ENCODE measurements at places on chromosomes 5 and 9.

GRCh38 chr5:33059081-33059480 lies 348.0 kb downstream of the NPR3 start:
- DNase-seq, result no peak

DNA sequence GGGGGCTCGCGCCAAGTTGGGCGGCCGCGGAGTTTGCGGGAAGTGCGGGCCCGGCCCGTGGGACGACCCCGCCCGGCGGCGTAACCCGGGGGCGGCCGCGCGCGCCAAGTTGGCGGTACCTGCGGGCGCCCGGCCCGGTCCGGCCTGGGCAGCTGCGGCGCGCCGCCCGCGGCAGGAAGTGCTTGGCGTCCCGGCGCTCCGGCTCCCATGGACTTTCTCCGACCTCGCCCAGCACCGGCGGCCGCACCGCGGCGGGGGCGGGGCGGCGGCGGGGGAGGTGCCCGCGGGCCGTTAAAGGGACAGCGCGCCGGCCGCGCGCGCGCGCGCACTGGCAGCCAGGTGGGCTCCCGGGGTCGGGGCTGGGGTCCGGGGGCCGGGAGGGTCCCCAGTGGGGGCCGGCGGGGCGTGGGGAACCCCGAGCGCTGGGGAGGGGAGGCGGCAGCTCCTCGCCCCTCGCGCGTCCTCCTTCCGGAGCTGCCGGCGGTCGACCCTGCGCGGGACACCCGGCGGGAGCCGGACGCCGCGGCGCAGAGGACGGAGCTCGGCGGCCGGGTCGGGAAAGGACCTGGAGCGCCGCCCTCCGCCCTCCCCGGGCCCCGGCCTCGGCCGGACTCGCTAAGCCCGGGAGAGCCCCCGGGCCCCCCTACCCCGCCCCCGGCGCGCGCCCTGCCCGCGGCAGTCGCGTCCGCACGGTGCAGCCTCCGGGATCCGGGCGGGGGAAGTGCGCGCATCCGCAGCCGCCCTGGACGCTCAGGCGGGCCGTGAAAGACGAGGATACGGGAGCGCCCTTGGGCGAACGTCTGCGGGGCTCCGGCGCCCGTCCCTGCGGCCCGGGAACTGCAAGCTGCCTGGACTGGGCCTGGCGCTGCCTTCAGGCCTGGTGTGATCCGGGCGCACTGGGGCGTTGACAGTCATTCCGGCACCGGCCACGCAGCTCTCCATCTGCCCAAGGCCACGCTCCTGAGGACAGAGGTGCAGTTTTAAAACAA lies at the start of gene NACC2:
Gene NACC2 (minus strand): TSS at position 220 of the 989 bp plus-strand sequence. CDS start 44,768 bp downstream, outside the sequence.
- DNase-seq, result no peak

GRCh38 chr5:1298723-1299510 lies 4.0 kb upstream of the TERT start:
- peak; percentile 54 for DNase-seq

DNA sequence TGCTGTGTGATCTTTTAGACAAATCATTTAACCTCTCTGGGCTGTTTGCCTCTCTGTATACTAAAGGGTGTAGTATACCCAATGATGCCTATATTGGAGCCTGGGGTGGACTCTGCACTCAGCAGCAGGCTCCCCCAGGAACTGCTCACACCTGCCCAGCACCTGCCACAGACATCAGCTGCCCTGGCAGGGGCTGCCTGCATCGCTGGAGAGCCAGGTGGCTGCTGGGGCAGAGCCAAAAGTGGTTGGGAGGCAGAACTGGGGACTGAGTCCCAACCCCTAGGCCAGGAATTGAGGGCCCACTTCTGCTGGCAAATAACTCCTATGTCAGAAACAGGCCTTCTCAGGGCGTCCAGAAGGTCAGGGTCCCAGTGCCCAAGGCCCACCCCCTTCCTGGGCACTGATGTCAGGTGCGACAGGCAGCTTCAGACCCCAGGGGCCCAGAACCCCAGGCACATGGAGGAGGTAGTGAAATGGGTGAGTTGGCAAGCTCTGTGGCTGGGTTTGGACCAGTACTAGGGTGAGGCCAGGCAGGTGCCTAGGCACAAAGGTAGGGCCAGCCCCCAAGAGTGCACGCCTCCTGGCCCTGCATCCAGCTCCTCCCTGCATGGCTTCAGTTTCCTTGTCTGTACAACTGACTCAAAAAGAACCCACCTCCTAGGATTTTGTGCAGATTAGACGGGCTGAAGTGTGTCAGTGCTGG lies 5.8 kb downstream of the UNC5A start:
- DNase-seq, result no peak

DNA sequence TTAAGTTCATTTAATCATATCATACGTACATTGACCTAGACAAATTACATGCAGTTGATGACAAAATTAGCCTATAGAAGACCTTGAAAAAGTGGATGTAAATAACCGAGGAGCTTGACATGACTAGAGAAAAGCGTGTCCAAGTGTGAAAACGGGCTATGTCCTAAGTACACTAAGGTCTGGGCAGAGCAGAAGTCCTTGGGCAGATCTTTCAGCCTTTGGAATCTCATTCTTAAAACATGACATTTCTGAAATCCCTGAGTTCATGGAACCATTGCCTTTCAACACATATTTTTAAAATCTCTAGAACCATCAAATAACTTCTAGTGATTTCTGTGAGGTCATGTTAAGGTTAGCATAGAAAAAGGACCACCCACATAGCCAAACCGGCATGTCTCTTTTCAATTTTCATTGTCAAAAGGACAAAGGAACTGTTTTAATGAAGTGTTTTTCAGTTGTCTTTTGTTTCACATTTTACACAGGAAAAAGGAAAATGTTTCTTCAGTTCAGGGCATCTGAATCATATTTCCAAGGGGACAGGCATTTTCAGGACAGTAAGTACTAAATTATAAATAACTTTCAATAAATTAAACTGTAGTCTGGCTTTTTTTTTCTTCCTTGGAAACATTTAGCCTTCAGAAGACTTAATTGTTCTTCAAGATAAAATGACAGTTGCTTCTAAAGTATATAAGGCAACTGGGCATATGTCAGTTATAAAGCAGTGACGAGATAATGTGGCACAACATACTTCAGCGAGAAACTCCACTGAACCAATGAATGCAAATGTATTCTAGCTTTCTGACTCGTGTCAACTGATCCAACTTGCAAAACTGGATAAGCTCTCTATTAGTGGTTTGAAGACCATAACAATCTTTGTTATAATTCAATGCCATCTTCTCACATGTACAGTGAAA lies 416.8 kb downstream of the NFIB start:
- DNase-seq, result no peak

- DNase-seq, result no peak
Measured at GRCh38 chr5:32692036-32692746, 18.9 kb upstream of the NPR3 start.

GRCh38 chr5:3542158-3542557 lies 53.5 kb upstream of the IRX1 start:
- no peak for DNase-seq

- no peak for DNase-seq
Measured at GRCh38 chr5:111859533-111860270, 102.7 kb upstream of the NREP start.

GRCh38 chr5:169893010-169893409 lies 87.3 kb downstream of the INSYN2B start:
- DNase-seq, result no peak

DNA sequence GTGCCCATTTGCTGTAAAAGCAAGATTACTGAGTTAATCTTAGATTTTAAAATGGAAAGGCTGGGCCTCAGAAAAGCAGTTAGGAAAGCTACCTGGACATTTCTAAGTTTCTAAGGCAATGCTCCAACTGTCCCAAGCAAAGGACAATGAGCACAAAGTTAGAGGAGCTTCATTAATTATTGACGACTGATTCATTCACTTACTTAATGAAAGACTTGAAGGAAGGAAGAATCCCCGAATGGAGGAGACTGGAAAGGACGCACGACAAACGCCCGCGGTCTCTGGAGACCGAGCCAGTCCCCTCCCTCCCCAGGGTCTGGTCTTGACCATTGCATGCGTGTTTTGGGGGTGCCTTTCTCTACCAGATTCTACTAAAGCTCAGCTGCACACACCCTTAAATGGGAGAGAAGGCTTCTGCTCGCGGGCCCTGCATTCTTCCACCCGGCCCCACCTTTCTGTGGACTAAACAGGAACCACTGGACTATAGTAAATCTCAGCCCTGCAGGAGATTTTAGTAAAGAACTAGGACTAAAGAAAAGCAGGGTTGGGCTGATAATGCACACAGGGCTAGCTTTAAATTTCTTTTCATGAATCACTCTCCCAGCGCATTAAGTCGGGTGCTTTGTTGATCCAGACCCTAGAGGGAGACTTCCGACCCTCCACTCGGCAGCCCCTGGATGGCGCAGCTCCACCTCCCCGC lies 44.8 kb downstream of the CTSL start:
- DNase-seq, result no peak

Measured in sigmoid colon (tissue), 7 donors.